Activated effector memory CD4-positive, alpha-beta T cell treated with anti-CD3 and anti-CD28 coated beads, Interleukin-2, amount 50 U/mL, for 16 hours (primary cell): ENCODE measurements at places on chromosomes 13 and 19.

GRCh38 chr19:40609561-40610395, 8.6 kb downstream of the LTBP4 start:
- peak; percentile 95 for DNase-seq

DNA sequence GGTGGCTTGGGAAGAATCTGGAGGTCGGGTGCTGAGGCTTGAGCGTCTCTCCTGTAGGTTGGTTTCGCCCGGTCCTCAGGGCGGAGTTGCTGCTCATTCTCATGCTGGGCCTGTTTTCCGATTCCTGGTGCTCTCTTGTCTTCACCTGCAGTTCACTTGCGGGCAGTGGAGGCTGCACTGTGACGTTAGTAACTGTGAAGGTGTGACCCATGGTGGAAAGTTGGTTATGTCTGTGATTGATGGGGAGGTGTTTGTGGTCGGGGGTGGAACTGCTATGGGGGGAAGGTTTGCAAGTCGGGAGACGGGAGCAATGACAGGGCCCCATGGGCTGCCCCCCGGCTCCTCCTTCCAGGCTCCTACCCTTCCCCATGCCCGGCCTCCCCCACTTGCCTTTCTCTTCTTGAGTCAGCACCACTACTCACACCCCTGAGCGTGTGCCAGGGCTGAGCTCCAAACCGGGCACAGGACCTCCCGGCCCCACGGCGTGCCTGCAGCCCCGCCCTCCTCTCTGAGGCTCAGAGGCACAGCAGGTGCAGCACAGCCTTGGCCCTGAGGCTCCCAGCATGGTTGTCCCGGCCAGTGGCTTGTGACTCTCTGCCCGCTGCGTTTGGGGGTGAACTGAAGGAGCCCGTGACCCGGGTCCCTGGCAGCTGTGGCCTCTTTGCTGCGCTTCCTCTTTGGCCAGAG, 79.1 kb downstream of the ATP11A start:
- no peak for DNase-seq

DNA sequence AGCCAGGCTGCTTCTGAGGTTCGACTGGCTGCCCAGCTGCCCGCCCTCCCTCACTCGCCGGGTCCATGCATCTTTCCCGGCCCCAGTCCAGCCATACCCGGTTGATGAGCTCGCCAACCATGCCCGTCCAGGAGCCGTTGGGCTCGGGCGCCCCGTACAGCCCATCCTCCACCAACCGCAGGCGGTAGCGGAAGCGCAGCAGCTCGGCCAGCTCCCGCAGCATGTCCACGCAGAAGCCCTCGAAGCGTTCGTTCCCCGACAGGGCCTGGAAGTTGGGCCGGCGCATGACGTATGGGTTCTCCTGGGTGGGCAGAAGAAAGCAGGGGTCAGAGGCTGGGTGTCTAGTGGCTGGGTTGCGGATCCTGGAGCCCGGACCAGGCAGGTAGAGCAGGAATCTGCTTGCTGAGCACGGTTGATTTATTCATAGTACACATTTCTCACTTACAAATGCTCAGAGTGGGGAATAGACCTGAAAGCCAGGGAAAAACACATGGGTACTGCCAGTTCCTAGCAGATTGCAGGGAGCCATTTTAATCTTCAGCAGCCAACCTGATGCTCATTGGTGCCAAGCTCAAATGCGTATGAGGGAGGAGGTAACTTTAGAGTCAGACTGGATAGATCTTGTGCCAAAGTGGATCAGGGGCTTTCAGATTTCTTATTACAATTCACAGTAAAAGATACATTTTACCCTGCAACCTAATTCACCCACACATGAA, 27.4 kb downstream of the GRIK5 start:
- no peak for DNase-seq

DNA sequence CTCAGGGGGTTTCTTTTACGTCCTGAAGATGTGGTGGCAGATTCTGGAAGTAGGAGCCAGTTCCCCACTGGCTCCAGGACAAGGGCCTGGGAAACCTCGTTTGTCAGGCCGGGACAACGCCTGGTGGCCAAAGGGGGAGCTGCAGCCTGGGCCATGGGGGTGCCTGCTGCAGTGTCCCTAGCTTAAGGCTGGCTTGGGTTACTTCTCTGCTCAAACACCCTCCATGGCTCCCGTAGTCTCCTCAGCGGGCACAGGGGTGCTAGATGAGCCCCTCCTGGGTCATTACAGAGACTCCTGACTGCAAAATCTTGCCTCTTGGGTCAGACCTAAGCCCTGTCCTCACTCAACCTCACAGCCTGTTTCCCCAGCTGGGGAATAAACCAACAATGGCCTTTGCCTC, 14.7 kb downstream of the CILP2 start:
- peak; percentile 71 for DNase-seq

GRCh38 chr19:9132422-9132821, 5.7 kb upstream of the OR7G3 start:
- DNase-seq, result no peak

DNA sequence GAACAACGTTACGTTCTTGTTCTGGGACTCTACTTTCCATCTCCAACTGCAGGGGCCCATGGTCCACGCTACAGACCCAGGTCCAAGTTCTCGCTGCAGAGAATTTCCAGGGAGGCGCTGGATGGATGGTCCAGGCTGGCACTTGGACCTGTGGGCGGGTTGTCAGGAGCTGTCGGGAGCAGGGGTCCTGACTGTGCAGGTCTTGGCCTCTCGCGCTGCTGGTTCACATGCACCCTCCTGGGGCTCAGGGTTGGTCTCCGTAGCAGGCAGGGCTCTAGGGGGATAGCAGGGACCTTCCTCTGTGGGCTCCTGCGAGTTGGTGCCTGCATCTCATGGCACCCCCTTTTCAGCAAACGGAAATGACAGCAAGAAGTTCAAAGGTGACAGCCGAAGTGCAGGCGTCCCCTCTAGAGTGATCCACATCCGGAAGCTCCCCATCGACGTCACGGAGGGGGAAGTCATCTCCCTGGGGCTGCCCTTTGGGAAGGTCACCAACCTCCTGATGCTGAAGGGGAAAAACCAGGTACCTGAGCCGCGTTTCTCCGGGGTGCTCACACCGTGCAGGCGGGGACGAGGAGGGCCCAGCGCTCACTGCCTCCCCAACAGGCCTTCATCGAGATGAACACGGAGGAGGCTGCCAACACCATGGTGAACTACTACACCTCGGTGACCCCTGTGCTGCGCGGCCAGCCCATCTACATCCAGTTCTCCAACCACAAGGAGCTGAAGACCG, 6.6 kb downstream of the PTBP1 start:
- no peak for DNase-seq

DNA sequence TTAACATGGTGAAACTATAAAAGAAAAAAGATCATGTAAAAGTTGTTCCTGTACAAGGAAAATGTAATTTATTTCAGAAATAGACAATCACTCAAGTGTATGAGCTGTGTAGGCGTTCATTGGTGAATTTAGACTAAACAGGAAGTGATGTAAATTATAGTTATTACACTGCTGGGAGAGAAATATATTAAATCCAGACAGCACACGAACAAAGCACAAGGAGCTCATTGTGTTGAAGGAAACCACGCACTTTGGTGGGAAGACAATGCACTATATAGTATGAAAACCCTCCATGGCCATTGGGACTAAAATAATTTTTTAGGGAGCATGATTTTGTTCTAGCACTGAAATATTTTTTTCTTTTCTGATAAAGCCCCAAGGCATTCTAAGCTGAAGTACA, 450.5 kb downstream of the KLF12 start:
- no peak for DNase-seq

- DNase-seq, result no peak
Observed at GRCh38 chr19:27821418-27822018, 1391.4 kb downstream of the UQCRFS1 start.

GRCh38 chr13:108947551-108948030, 318.2 kb downstream of the MYO16 start:
- DNase-seq, result no peak

GRCh38 chr19:44789943-44790483, 12.3 kb downstream of the CBLC start:
- DNase-seq, result no peak

DNA sequence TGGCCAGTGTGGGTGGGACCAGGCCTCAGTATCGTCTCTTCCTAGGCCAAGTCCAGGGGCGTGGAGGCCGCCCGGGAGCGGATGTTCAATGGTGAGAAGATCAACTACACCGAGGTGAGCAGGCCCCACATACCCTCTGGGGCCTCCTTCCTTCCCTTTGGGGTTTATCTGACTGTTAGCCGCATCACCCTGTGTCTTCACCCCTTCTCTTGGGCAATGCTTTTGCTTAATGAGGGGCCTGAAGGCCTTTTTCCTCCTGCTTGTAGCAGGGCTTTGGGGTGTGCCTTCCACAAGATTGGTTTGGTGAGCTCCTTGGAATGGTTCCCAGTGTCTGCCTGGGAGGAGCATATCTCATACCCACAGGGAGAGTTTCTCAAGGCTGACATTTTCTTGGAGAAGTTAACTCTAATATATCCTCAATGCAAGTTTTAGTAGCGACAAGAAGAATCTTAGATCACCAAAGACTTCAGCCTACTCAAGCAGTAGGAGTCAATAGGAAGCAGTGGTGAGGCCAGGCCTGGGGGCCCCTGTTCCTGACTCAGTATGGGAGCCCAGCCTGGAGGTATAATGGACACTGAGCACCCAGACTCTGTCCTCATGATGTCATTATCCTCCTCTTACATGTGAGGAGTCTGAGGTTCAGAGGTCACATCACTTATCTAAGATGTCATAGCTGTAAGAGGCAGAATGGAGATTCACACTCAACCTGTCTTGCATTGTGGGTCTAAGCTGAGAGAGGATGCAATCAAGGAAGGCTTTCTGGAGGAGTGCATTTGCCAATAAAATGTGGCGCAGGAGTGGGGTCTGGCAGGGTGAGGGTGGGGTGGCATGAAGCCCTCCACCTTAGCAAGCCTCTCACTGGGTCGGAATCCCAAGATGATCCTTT, 2.0 kb downstream of the GPI start:
- no peak for DNase-seq

- DNase-seq, result no peak
Observed at GRCh38 chr19:4361152-4362046, 18.0 kb downstream of the MPND start.

DNA sequence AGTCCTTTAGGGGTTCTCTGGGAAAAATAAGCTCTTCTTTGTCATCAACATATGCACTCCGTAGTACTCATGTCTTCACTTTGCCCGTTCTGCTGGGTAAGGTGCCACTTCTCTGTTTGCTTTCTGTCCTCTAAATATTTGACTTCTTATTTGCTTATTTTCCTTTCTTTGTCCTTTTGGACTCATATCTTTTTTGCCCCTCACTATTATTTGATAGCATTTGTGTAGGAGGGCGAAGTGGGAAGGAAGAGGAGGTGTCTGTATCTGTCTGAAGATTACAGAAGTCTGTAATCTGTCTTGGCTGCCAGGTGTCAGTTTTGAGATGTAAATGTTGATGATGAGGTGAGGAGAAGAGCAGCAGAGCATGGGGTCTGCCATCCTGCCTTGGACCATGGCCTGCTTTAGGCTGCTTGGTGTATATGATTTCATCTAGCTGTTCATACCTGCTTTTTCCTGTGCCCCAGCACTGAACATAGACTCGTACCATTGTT, 30.8 kb downstream of the USPL1 start:
- DNase-seq, result no peak

GRCh38 chr19:2575734-2576481, 100.0 kb downstream of the GADD45B start:
- peak; percentile 41 for DNase-seq

- DNase-seq, result no peak
Observed at GRCh38 chr19:41206926-41207750, 11.9 kb upstream of the AXL start.

- DNase-seq, result no peak
Observed at GRCh38 chr19:18863843-18864362, 32.1 kb downstream of the CERS1 start.

DNA sequence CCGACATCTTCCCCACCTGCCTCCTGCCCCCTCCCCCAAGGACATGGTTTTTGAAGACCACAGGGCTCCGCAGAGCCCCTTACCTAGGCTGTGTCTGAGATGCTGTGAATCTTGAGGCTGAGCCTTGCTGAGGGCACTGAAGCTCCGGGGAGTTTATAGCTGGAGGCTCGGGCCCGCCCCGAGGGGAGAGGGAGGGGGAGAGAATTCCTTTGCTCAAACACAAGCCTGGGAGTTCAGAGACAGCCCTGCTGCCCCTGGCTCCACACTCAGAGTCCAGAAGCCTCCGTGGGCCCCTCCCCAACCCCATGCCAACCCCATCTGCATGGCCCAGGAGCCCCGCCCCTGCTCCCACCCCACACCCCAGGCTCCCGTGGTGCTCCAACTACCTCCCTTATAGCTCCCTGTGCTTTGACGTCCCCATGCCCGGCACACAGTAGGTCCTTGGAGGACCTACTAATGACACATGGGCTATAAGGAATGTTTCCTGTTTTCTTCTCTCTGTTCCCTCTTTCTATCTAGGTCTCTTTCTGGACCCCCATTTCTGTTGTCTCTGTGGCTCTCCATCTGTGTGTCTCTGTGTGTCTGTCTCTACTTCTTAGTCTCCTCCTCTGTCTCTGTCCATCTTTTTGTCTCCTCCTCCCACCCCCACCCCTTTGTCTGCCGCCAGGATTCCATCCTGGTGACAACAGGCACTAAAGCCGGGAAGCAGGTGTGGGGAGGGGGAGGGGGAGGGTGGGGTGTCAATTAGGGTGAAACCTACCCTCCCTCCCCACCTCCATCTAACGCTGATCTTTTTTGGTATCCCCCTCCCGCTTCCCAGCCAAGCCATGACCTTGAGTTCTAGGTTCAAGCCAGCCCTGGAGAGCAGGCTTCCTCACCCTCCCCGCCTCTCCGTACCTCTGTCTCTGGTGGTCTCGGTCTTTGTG, at the start of gene TNNT1:
Gene TNNT1, minus strand, starts transcription at position 129 of the 926 bp plus-strand sequence. CDS start 2,049 bp downstream, outside the sequence.
- DNase-seq, result no peak

DNA sequence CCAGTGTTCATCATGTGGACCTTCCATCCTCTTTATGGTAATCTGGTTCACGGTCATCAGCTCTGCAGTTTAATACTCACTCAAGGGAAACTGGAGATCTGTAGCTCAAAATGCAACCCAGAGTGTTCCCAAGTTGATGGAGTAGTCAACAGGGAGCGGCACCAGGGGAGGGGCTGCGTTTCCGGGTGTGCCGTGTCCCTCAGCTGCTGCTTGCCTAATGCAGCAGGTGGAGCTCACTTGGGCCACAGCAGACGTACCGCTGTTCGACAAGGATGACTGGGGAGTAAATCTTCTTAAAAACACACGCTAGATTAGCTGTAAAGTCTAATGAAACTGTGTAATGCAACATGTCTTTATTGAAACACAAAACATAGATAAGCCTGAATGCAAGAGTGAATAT, 81.1 kb downstream of the TNFSF13B start:
- no peak for DNase-seq

DNA sequence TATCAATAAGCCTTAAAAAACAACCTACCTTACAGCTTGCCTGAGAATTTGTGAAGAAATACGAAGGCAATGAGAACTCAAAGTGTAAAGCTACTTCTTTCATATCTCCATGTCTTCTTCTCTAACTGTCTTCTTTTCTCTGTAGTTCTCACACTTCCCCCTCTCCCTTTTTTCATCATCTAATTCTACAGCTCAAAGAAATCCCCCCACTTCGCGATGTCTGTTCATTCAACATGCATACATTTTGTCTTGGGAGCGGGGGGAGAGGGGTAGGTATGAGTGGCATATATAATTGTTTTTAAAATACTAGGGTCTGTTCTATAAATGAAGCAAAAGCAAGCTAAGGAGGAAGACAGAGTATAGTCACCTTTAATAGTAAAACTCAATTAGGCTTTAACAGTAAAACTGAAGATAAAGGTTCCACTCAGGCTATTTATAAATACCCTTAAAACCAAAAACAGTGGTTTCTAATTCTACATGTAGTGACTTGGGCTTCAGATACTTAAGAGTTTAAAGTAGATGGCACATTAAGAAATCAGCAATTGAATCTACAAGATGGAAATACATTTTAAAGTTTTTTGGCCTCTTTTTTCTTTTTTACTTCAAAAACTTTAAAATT, 106.9 kb downstream of the KLF12 start:
- DNase-seq, result no peak

- no peak for DNase-seq
Observed at GRCh38 chr13:33318744-33319143, 33.2 kb upstream of the STARD13 start.

- DNase-seq, result peak; percentile 71
Observed at GRCh38 chr19:29724102-29724641, 9.1 kb upstream of the C19orf12 start.
